ENCODE measurements at places on chromosomes 7 and 10.
A peak's percentile ranks its signal among the peaks of the same experiment; 100 is the strongest.

DNA sequence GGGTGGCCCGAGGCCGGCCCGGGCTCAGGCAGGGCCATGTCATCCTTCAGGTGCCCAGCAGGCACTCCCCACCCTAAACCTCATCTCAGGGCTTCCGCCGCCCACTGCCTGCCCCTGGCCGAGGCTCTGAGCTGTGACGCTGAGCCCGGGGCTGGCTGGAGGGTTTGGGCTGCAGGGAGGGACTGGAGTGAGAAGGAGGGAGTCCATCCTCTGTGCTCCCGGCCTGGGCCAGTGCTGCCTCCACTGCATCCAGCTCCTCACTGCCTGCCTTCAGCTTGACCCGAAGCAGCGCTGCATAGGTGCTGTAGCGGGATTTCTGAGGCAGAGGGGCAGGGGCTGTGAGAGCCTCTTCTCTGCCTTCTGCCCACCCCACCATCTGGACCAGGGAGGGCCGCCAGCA is 7.6 kb downstream of the NFKB2 start:
- no peak for DNase-seq

DNA sequence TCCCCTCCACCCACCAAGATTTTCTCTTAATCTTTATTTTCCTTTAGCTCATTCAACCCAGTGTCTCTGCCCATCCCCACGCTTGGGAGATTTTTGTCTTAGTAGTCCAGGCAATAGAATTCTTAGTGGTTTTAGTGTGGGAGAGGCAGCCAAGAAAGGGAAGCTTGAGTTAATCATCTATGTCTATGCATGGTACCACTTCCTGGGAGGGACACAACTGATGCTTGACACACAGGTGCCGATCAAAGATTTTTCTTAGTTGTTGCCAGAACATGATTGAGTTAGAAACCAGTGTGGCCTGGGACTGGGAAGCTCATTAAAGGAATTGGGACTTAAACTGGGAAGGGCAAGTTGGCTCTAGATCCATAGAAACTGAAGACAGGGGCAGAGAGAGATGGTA is 3.1 kb downstream of the STRA8 start:
- DNase-seq, result no peak

DNA sequence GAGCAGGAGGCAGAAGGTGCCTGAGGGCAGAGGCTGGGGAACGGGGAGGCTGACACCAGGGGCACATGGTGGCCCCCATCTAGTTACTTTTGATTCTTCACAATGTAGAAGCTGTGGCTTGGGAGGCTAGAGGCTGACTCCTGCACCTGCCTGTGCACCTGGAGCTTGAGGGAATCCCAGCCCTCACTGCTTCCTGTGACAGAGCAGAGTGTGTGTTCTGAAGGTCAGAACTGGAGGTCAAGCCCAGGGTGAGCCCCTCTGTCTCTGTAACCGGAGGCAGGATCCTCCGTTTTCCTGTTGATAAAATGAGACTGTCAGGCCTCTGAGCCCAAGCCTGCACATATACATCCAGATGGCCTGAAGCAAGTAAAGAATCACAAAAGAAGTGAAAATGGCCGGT is 124.8 kb downstream of the ACTR3B start:
- no peak for DNase-seq

DNA sequence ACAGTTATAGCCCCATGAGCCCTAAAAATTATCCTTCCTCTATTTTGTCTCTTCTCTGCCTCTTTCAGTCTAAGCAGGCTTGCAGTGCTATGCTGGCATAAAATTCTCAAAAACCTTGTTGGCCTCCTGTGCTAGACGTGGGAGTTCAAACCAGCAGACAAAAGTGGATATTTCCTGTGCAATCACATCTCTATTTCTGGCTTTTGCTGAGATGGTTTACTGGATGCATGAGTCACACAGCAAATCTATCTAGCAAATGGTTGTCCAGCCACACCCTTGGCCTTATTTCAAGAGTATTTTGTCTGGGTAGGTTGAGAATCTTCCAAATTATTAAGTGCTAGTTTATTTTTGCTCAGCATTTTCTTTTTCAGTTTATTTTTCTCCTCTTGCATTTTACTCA is 370.8 kb downstream of the CDC14C start:
- no peak for DNase-seq

DNA sequence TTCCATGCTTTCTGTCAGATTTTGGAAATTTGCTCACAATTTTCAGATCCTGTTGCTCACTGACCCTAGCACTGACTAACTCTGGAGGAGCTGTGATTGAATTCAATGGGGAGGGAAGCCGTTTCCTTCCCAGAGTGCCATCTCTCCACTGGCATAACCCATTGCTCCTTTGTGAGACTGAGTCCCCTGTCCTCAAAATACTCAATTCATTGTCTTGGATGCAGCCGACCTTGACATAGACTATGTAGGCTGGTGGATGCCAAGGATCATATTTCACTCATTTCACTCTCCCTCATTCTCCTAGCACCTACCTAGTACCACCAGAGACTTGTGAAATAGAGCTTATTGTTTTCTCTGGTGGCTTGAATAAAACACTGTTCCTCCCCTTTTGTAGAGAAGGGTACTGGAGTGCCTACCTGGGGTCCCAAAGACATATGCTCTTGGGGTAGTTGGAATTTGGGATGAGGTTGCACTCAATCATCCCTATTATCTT is 511.3 kb upstream of the ZMIZ1 start:
- DNase-seq, result no peak

GRCh38 chr10:95121904-95122303 is 52.6 kb upstream of the CYP2C8 start:
- DNase-seq, result no peak

- DNase-seq, result no peak
These were observed 219.6 kb downstream of the ARHGAP12 start for GRCh38 chr10:31709028-31709427.

DNA sequence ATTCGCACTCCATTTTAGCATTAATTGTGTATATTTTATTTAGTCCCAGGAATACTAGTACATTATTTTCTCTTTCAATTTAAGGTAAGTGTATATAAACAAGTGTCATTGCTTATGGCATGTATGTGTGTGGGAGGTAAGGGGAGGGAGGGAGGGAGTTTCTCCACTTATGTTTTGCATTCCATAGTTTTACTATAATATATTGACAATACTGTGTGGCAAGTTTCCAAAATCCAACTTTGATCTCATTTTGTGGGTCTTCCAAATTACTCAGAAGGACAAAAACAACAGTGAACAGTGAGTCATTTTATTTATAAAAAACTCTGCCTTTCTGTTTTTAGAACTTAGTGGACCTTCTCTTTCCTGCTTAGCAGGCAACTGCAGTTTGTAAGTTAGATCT is 102.3 kb upstream of the SEMA3E start:
- no peak for DNase-seq

DNA sequence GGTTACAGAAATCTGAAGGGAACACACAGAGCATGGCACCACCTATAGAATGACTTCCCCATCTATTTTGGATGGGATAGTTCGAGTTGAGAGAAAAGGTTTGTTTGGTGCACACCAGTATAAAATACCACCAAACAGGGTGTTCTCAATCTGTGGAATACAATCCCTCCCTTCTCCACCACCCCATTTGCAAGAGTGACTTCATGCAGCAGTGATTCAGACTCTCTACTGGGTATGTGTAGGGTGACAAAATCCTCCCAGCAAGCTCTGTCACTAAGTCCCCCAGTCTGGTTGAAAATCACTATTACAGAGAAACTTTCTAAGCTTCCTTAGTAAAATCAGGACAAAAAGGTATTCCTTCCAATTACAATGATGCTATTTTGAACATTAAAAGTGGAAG is 69.0 kb downstream of the ANK3 start:
- DNase-seq, result no peak

DNA sequence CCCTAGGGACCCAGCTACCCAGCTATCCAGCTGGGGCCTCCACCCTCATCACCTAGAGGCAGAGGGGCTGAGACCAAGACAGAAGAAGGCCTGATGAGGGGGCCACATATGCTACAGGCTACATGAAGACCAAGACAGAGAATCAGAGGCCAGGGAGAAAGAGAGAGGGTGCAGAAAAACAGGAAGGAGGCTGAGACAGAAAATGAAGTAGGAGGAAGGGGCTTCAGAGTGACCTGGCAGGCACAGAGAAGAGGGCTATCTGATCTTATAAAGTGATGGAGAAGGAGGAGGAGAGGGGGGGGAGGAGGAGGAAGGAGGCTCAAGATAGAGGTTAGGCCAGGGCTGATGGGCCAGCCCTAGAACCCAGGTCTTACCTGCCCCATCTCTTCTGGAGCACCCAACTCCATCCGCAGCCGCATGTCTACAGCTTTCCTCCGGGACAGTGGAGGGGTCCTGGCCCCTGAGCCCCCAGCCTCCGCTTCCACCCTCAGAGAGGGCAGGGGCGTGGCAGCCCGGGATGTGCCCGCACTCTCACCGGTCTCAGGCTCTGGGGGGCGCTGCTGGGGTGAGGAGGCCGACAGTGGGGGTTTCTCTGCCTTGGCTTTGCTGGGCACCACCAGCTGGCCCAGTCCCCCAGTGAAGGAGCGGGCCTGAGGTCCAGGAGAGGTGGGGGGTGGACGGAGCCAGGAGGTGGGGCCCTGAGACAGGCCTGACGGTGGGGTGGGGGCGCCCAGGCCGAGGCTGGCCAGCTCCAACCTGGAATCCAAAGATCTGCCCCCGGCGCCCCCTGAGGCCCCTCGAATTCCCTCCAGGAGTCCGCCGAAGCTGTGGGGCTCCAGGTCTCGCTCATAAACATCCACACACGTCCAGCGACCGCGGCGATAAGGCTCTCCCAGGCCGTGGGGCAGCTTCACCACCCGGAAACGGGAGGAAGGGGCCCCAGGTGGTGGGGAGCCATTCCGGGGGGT is 1.8 kb downstream of the TSC22D4 start:
- peak; percentile 83 for DNase-seq

DNA sequence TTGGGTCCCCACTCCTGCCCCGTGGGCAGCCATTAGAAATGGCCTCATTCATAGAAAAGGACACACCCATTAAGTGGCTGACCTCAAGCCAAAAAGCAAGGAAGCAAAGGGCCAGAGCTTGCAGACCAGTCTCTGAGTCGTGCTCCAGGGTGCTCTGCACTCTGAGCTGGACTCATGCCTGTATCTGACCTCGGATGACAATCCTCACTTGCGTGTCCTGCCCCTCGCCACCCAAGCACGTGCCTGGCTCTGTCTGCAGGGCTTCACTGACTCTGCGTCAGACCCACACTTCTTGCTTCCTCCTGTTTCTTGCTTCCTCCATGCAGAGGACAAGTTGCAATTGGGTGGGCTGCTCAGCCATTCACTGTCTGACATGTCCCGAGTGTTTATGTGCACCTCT is 138.8 kb downstream of the OAT start:
- DNase-seq, result no peak

GRCh38 chr7:115221456-115221855 is 299.6 kb downstream of the MDFIC start:
- DNase-seq, result no peak

GRCh38 chr7:15820319-15820718 is 133.8 kb upstream of the MEOX2 start:
- no peak for DNase-seq

- no peak for DNase-seq
These were observed 134.0 kb downstream of the PRKAG2 start for GRCh38 chr7:151742713-151743480.

- DNase-seq, result no peak
These were observed 50.7 kb downstream of the ODAD2 start for GRCh38 chr10:27948186-27948585.

DNA sequence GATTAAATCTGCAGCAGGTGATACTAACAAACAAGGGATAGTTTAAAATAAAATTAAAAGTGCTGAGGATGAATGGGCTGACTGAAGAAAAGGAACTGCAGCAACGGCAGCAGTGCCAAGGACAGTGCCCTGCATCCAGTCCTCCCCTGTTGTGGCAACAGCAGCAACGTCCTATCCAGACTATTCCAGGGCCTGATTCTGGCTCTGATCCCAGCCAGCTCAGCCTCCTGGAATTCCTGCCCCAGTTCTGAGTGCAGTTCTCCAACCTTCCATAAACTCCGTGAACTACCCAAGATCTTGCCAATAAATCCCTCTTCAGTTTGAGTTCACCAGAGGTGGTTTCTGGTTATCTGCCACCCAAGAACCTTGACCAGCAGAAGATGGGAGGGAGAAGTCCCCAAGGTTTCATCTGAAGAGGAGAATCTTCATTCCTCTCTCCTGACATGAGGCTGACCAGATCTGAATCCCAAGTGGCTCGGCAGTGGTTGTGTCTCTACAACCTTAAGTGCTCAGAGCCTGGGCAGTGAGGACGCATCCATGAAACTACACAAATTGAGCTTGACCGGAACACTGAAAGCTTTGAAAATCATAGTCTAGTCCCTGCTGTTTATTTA is 115.8 kb downstream of the SORBS1 start:
- DNase-seq, result no peak

- DNase-seq, result no peak
These were observed 66.7 kb downstream of the CCDC3 start for GRCh38 chr10:12934777-12935176.

DNA sequence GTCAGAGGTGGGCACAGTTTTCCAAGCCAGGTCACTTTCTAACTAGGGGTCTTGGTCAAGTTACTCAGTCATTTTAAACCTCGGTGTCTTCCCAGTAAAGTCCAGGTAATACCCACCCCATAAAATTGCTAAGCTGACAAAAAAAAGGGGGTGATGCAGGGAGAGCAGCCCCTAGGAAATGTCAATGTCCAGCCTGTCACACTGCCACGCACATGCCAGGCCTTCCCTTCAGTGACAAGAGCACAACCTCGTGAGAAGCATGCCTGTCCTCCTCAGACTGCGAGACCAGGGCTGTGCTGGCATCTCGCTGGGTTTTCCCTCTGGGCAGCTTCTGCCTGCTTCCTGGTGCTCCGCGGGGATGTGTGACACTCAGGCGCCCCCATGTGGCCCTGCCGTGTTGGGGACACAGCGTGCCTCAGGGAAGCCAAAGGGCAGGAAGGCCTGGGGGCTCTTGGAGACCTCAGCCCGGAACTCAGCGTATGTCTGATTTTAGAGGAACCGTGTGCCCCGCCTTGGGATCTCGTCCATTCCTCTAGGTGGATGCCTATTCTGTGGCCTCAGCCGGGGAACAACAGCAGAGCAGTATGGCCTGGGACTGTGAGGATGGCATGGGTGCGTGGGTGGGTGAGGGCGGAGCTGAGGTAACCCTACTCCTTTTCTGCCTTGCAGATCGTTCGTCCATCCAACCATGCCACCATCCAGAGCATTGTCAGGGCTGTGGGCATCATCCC is 10.2 kb upstream of the GDF2 start:
- peak; percentile 89 for DNase-seq

DNA sequence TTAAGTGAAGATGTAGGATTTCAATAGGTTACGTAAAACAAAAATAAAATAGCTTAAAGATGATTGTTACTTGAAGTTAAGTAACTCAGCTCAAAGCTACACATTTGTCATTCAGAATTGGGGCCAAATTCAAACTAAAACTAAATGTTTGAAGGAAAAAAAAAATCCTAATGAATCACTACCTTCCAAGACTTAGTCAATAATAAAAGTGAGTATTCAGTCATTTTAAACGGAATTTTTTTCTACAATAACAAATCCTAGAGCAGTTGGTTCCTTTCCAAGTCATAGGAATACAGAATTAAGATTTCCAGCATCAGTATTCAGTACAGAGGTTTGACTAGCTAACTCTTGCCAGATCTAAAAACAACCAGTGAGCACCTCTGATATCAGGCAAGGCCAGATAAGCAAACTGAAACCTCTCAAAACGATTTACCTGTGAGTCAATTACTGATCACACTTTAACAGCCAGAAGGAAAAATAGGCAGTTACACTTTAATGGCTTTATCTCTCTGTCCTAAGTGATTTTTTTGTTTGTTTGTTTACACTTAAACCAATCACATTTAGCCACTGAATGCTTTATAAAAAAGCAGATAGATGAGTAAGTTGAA is 669.8 kb upstream of the ANKRD30A start:
- no peak for DNase-seq

Measured in activated CD8-positive, alpha-beta memory T cell treated with anti-CD3 and anti-CD28 coated beads, Interleukin-2, amount 50 U/mL, for 48 hours (primary cell).